ENCODE measurements at places on chromosomes 11 and 22.

DNA sequence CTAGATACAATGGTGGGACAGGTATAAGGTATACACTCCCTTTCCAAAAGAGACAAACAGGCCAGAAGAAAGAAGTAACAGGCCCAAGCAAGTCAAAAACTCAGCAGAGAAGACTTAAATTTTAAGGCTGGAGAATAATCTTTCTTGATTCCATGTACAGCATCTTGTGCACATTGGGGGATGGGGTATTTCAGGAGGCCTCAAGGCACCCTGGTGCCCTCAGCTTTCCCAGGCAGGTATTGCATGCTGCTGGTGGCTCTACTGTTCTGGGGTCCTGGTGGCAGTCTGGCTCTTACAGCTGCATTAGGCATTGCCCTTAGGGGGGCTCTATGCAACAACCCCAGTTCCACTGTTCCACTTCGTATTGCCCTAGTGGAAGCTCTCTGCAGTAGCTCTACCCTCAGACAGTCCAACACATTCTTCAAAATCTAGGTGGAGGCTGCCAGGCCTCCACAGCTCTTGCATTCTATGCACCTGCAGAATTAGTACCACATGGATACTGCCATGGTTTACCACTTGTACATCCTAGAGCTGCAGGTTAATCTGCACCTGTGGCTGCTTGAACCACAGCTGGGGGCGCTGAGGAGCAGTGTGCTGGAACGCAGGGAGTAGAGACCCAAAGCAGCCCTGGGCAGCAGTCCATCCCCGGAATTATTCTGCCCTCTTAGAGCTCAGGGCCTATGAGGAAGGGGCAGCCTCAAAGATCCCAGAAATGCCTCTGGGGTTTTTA is 4.2 kb upstream of the CTSC start:
- H3K36me3 ChIP-seq, result no peaks in the 10 kb centered on the region
- H3K27ac ChIP-seq, result no peak overlapping the region
- no peaks in the 10 kb centered on the region for H3K4me1 ChIP-seq
- H3K4me3 ChIP-seq, result no peak overlapping the region

GRCh38 chr11:35144136-35144741 is 5.3 kb downstream of the CD44 start:
- H3K27ac ChIP-seq, result no peak overlapping the region
- no peak overlapping the region for H3K4me3 ChIP-seq
- DNase-seq, result no peak
- peaks cover 10% of the 10 kb centered on the region for H3K27me3 ChIP-seq

GRCh38 chr11:117838901-117839300 is 14.4 kb upstream of the FXYD2 start:
- peak; percentile 12 for DNase-seq
- no peaks in the 10 kb centered on the region for H3K27me3 ChIP-seq
- no peak overlapping the region for H3K4me3 ChIP-seq
- no peaks in the 10 kb centered on the region for H3K36me3 ChIP-seq

DNA sequence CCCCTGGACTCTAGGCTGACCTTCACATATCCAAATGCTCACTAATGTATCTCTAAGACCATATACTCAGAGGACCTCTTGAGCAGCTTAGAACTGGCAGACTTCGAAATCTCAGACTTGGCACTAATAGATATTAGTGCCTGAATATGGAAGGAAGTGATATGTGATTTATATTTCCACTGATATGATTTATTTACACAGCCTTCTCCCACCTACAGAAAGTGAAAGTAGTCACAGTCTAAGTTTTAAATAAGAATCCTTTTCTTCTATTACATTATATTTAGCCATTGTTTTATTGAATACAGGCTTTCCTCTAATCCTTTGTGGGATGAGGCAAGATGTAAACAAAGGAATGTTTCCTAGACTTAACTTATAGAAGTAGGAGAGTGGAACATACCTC is 6.7 kb upstream of the NAV2 start:
- no peak overlapping the region for H3K27ac ChIP-seq
- H3K36me3 ChIP-seq, result no peaks in the 10 kb centered on the region
- no peaks in the 10 kb centered on the region for H3K27me3 ChIP-seq
- H3K4me3 ChIP-seq, result no peak overlapping the region
- no peaks in the 10 kb centered on the region for H3K4me1 ChIP-seq

- no peak overlapping the region for H3K27ac ChIP-seq
- H3K36me3 ChIP-seq, result 0 out of 2 replicates have a peak, but pooled peaks cover 3% of the 10 kb centered on the region
- H3K4me1 ChIP-seq, result peaks cover 2% of the 10 kb centered on the region
- peak overlapping the region; percentile 56 for H3K4me3 ChIP-seq
Measured at GRCh38 chr11:47979378-47980087, 826 bp upstream of the PTPRJ start.

- no peak overlapping the region for H3K27ac ChIP-seq
- H3K27me3 ChIP-seq, result no peaks in the 10 kb centered on the region
- no peak overlapping the region for H3K4me3 ChIP-seq
- DNase-seq, result no peak
- peaks cover 5% of the 10 kb centered on the region for H3K36me3 ChIP-seq
- no peaks in the 10 kb centered on the region for H3K4me1 ChIP-seq
Measured at GRCh38 chr11:74678041-74678440, 53.2 kb downstream of the CHRDL2 start.

- no peak overlapping the region for H3K27ac ChIP-seq
- peaks cover 22% of the 10 kb centered on the region for H3K36me3 ChIP-seq
- DNase-seq, result no peak
Measured at GRCh38 chr11:59183771-59184170, 11.8 kb downstream of the DTX4 start.

- peak; percentile 10 for DNase-seq
- peaks cover 83% of the 10 kb centered on the region for H3K36me3 ChIP-seq
- H3K4me1 ChIP-seq, result no peaks in the 10 kb centered on the region
- no peak overlapping the region for H3K27ac ChIP-seq
- H3K4me3 ChIP-seq, result no peak overlapping the region
Measured at GRCh38 chr11:62149986-62150886, 26.4 kb downstream of the INCENP start.

- H3K36me3 ChIP-seq, result no peaks in the 10 kb centered on the region
- H3K27me3 ChIP-seq, result no peaks in the 10 kb centered on the region
- DNase-seq, result no peak
- H3K4me1 ChIP-seq, result peaks cover 4% of the 10 kb centered on the region
- no peak overlapping the region for H3K27ac ChIP-seq
- peak overlapping the region; percentile 69 for H3K4me3 ChIP-seq
Measured at GRCh38 chr11:114233755-114234154, 62.4 kb upstream of the NNMT start.

DNA sequence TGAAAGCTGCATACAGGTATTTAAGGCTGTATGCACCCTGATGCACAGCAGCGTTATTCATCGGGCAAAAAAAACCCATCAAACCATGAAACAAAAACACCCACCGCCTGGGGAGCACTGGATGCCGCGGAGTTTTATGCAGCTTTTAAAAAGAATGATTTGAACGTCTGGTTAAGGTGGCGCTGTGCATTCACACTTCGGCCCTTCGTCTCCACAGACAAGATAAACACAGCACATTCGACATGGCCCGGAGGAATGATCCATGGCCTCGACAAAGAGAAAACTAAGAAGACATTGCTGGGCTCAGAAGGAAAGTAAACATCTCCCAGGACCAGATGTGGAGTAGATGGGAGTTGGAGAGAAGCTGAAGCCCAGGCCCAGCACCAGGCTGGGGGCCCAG is 40.8 kb upstream of the GAL start:
- DNase-seq, result no peak
- no peaks in the 10 kb centered on the region for H3K4me1 ChIP-seq
- no peaks in the 10 kb centered on the region for H3K27me3 ChIP-seq
- H3K36me3 ChIP-seq, result peaks cover 11% of the 10 kb centered on the region

- peaks cover 20% of the 10 kb centered on the region for H3K36me3 ChIP-seq
- H3K4me3 ChIP-seq, result no peak overlapping the region
- no peak for DNase-seq
- no peaks in the 10 kb centered on the region for H3K4me1 ChIP-seq
- no peaks in the 10 kb centered on the region for H3K27me3 ChIP-seq
- no peak overlapping the region for H3K27ac ChIP-seq
Measured at GRCh38 chr22:46764779-46765485, 2.5 kb downstream of the TBC1D22A start.

DNA sequence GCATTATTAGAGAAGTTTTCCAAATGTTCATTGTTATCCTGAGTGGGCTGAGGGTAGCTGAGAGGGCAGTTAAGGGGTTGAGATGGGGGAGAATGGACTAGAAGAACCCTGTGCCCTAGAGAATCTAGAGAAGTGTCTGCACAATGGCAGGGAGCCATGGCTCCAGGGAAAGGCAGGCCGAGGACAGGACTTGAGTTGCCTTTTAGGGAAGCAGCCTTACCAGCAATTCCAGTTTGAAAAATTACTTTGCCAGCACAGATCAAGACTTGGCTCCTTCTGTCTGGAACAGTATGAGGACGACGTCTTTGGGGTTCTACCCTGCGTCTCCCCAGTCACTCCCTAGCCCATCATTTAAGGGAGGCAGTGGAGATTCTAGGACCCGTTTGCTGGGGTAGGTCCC is 25.7 kb upstream of the MICAL3 start:
- no peaks in the 10 kb centered on the region for H3K4me1 ChIP-seq
- no peaks in the 10 kb centered on the region for H3K27me3 ChIP-seq
- no peak overlapping the region for H3K27ac ChIP-seq
- DNase-seq, result no peak
- H3K4me3 ChIP-seq, result no peak overlapping the region

- peak overlapping the region; percentile 50 for H3K27ac ChIP-seq
- peak overlapping the region; percentile 83 for H3K4me3 ChIP-seq
- no peaks in the 10 kb centered on the region for H3K27me3 ChIP-seq
- H3K36me3 ChIP-seq, result peaks cover 8% of the 10 kb centered on the region
- H3K4me1 ChIP-seq, result no peaks in the 10 kb centered on the region
Measured at GRCh38 chr11:746289-747157, 741 bp upstream of the TALDO1 start.

- no peak overlapping the region for H3K4me3 ChIP-seq
- peaks cover 3% of the 10 kb centered on the region for H3K4me1 ChIP-seq
- peaks cover 3% of the 10 kb centered on the region for H3K27me3 ChIP-seq
- H3K27ac ChIP-seq, result no peak overlapping the region
- DNase-seq, result no peak
Measured at GRCh38 chr11:119382101-119382500, 611 bp upstream of the USP2 start.

DNA sequence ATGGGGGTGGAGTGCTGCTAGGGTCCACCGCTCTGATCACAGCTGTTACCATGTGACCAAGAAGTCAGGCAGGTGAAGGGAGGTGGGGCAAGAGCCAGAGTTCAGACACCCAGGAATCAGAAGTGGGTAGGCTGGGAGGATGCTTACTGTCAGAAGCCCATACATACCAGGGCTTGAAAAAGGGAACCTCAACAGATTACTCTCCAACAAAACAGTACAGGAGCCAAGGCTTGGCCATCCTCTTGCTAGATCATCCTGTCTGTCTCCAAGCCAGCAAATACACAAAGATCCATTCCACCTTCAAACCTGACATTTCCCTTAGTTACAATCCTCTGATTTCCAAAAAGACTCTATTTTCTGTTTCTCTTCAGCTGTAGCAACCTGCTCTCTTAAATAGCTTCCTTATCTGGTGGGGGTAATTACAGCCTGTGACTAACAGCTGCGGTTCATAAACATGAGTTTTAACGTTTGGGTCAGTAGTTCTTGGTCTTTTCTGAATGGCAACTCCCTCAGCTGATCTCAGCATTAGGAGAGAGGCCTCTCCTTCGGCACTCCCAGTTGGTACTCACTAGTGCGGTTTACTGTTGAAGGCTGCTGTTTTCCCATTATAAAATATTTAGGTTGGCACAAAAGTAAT is 31.1 kb upstream of the WT1 start:
- H3K36me3 ChIP-seq, result no peaks in the 10 kb centered on the region
- no peaks in the 10 kb centered on the region for H3K27me3 ChIP-seq
- no peak overlapping the region for H3K4me3 ChIP-seq
- H3K4me1 ChIP-seq, result no peaks in the 10 kb centered on the region

DNA sequence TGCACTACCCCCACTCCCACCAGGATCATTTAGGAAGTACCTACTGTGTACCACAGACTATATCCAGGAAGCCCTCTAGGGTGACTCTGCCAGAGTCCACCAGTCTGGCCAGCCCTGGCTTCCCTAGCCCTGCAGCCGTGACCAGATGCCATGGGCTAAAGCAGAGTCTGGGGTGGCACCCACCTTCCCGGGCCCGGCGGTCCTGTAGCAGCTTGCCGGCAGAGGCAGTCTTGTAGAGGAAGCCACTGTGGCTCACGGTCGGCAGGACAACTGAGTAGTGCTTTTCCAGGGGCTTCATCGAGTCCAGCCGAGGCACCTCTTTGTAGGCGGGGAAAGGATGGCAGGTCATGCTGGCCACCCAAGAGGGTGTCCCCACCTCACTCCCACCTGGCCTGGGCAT is 27.2 kb upstream of the PDE2A start:
- peaks cover 45% of the 10 kb centered on the region for H3K36me3 ChIP-seq
- H3K4me1 ChIP-seq, result peaks cover 4% of the 10 kb centered on the region
- H3K27me3 ChIP-seq, result no peaks in the 10 kb centered on the region
- DNase-seq, result no peak

GRCh38 chr22:48720662-48721394 is 1106.8 kb downstream of the BRD1 start:
- H3K4me1 ChIP-seq, result no peaks in the 10 kb centered on the region
- no peak overlapping the region for H3K27ac ChIP-seq
- no peak overlapping the region for H3K4me3 ChIP-seq

DNA sequence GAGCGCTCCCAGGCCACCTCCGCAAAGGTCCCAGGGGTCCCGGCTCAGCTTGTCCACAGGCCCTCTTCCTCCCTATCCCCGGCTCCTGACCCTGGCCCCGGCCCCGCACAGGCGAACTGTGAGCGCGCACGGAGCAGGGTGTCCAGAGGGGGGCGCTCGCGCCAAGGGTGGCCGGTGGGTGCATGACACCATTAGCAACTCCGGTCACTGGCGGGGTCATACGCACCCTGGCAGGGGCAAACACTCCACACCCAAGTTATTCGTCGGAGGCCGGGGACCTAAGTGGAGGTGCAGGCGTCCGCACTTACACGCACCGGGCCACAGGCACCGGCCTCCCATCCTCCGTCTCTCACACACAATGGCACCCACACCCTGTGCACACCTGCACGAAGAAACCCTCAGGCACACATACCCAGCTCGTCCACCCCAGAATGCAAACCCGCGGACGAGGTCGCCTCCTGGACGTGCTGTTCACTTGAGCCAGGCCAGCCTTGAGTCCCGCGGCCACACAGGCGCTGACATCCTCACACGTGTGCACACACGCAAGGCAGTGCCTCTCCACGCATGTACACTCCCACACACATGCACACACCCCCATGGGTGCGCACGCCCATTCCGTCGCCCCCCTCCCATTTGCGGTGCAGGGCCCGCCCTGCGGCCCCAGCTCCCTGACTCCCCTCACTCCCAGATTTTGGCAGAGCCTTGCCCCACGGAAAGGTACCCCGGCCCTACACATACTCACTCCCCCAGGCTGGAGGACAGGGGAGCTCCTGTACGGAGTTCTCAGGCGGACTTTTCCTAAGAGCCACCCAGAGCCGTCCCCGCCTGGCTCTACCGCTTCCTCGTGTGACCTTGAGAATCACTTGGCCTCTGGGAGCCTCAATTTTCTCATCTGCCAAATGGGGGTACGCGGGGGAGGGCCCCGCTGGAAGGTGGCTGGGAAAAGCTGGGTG is at the start of gene RASGRP2:
TSS of gene RASGRP2 (minus strand) at position 552 of the 953 bp plus-strand sequence. CDS start 1,276 bp downstream, outside the sequence.
- no peak within 1 kb of the TSS for H3K27ac ChIP-seq
- H3K4me3 ChIP-seq, result peak within 1 kb of the TSS; percentile 80
- DNase-seq, result peak; percentile 85
- peaks cover 1% of the 10 kb centered on the region for H3K27me3 ChIP-seq
- no peaks in the 10 kb centered on the region for H3K36me3 ChIP-seq
